HFFc6 (cell line): ENCODE measurements at places on chromosomes 6 and 20.

GRCh38 chr20:51333971-51334370 is 208.5 kb downstream of the NFATC2 start:
- DNase-seq: no peak

DNA sequence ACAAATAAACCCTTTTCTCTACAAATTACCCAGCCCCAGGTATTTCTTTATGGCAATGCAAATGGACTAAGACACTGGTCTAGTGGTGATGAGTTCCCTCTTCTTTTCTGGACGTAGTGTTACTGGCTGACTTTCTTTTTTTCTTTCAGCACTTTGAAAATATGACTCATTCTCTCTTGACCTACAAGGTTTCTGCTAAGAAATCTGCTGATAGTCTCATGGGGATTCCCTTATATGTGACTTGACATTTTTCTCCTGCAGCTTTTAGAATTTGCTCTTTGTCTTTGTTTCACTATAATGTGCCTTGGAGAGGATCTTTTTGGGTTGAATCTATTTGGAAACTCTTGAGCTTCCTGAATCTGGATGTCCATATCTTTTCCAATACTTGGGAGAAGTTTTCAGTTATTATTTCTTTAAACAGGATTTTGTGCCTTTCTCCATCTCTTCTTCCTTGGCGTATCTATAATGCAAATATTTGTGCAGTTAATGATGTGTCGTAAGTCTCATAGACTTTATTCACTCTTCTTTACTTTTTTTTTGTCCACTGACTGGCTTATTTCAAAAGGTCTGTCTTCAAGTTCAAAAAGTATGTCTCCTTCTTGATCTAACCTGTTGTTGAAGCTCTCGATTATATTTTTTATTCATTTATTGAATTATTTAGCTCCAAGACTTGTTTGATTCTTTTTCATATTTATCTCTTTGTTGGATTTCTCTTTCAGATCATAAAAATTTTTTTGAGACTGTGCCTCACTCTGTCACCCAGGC is 42.2 kb upstream of the TPD52L1 start:
- no peak for DNase-seq

GRCh38 chr6:89066940-89067646 is 13.5 kb upstream of the PNRC1 start:
- DNase-seq: no peak

DNA sequence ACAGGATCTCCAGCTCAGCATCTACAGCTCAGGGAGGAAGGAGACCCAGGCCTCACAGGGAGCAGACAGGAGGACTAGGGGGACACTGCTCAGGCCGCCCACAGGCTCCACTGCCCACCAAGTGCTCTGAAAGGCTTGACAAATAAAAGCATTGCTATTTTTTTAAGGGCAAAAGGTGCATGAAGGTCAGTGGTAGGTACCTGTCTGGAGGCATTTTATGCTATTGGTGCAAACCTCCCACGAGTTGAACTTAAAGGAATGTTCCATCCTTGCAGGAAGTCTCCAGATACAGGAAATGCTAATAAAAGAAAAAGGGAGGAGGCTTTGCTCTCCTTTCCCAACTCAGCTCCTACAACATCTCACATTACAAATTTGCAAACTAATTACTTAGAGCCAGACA is 228.1 kb downstream of the FOXC1 start:
- no peak for DNase-seq

DNA sequence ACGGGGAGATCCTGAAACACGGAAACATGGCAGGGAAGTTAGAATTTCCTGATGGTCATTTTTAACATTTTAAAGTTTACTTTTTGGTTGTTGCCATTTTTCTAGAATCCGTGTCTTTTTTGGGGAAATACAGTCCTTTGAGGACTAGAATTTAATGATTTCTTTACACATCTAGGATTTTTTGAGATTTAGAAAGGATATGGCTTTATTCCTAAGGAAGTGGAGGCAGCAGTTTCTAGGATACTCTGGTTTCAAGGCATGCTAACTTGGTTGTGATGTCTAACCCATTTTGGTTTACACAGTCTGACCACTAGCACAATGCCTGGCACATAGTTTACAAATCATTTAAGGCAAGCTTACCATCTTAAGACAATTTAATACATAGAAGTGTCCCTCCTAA is 1.1 kb upstream of the ZBTB2 start:
- no peak for DNase-seq

GRCh38 chr6:47834196-47834595 is 52.4 kb downstream of the OPN5 start:
- no peak for DNase-seq
